ENCODE measurements at places on chromosomes 11 and 22. TPM values are rescaled to one million over a fixed set of nuclear protein-coding genes. Genes with fewer than 3 reads are reported as not detected.

Gene MS4A4A
- not detected for polyA plus RNA-seq

Gene VPS51
- polyA plus RNA-seq: 71.2 TPM

DNA sequence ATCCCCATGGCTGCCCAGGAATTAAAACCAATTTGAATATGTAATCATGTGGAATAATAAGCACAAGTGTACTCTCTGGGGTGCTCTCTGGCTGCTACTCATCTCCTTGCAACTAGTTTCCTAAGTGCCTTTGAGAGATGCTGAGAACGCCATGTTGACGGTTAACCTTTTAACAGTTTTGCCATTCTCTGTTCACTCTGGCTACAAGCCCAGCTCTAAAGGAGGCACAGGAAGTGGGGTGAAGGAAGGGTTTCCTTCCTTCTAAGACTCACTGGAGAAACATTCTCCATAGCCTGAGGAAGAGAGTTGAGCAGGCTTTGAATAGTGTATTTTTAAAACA is 122.0 kb upstream of the ZC3H12C start:
- DNase-seq: peak; percentile 84
- H3K4me3 ChIP-seq: no peak overlapping the region
- peaks cover 3% of the 10 kb centered on the region for H3K4me1 ChIP-seq
- H3K27me3 ChIP-seq: no peaks in the 10 kb centered on the region
- no peak overlapping the region for H3K27ac ChIP-seq
- H3K36me3 ChIP-seq: no peaks in the 10 kb centered on the region

GRCh38 chr11:120179057-120179672 is 31.7 kb upstream of the OAF start:
- H3K36me3 ChIP-seq: no peaks in the 10 kb centered on the region
- peaks cover 18% of the 10 kb centered on the region for H3K27me3 ChIP-seq
- H3K4me3 ChIP-seq: no peak overlapping the region
- no peak overlapping the region for H3K27ac ChIP-seq
- no peak for DNase-seq
- H3K4me1 ChIP-seq: peaks cover 4% of the 10 kb centered on the region

- H3K27me3 ChIP-seq: no peaks in the 10 kb centered on the region
- DNase-seq: no peak
- H3K4me1 ChIP-seq: peaks cover 2% of the 10 kb centered on the region
- no peak overlapping the region for H3K4me3 ChIP-seq
Observed at GRCh38 chr22:46660604-46661201, 40.5 kb downstream of the GRAMD4 start.

GRCh38 chr22:24466716-24467328 is 28.3 kb upstream of the UPB1 start:
- peaks cover 21% of the 10 kb centered on the region for H3K4me1 ChIP-seq
- H3K27me3 ChIP-seq: no peaks in the 10 kb centered on the region
- H3K27ac ChIP-seq: peak overlapping the region; percentile 63
- no peak overlapping the region for H3K4me3 ChIP-seq
- H3K36me3 ChIP-seq: no peaks in the 10 kb centered on the region
- DNase-seq: peak; percentile 74

- H3K27me3 ChIP-seq: no peaks in the 10 kb centered on the region
- peak; percentile 79 for DNase-seq
- peaks cover 16% of the 10 kb centered on the region for H3K4me1 ChIP-seq
- H3K4me3 ChIP-seq: peak overlapping the region; percentile 46
- peak overlapping the region; percentile 11 for H3K27ac ChIP-seq
Observed at GRCh38 chr11:12827929-12828812, 153.9 kb downstream of the TEAD1 start.

GRCh38 chr11:59198726-59199125 is 14.0 kb downstream of the MPEG1 start:
- peaks cover 4% of the 10 kb centered on the region for H3K4me1 ChIP-seq
- no peak for DNase-seq
- no peak overlapping the region for H3K27ac ChIP-seq
- peaks cover 39% of the 10 kb centered on the region for H3K36me3 ChIP-seq

GRCh38 chr11:36672815-36673450 is 74.9 kb upstream of the RAG2 start:
- H3K27ac ChIP-seq: no peak overlapping the region
- H3K4me3 ChIP-seq: no peak overlapping the region
- peak; percentile 58 for DNase-seq

- H3K4me1 ChIP-seq: peaks cover 12% of the 10 kb centered on the region
- H3K36me3 ChIP-seq: no peaks in the 10 kb centered on the region
- H3K27me3 ChIP-seq: no peaks in the 10 kb centered on the region
- H3K4me3 ChIP-seq: no peak overlapping the region
Observed at GRCh38 chr22:38167988-38168407, 13.6 kb downstream of the PLA2G6 start.

- H3K27ac ChIP-seq: no peak overlapping the region
- no peaks in the 10 kb centered on the region for H3K36me3 ChIP-seq
- no peak overlapping the region for H3K4me3 ChIP-seq
Observed at GRCh38 chr22:32164075-32164860, 5.2 kb upstream of the C22orf42 start.

GRCh38 chr11:115129473-115130289 is 374.5 kb downstream of the CADM1 start:
- no peaks in the 10 kb centered on the region for H3K36me3 ChIP-seq
- H3K4me1 ChIP-seq: no peaks in the 10 kb centered on the region
- no peak overlapping the region for H3K4me3 ChIP-seq

DNA sequence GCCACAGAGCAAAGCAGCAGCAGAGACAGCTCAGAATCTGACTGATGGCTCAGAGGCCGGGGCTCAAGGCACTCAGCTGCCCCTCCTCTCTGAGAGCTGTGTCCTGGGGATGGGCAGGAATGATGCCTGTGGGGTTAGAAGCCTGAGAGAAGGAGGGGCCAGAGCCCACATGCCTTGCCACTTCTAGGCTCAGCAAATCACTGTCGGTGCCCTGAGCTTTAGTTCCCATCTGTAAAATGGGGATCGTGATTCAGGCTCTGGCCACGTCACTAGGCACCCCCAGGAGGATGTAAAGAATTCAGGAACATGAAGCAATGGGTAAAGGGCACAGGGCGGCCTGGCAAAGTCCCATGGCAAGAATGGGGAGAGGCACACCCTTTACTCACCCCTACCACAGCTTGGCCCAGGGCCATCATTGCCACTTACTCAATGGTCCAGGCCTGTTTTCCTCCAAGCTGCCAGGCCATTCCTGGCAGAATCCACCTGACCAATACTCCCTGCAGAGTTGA is 3.4 kb upstream of the CDC42EP2 start:
- no peak overlapping the region for H3K27ac ChIP-seq
- DNase-seq: no peak
- H3K4me1 ChIP-seq: peaks cover 34% of the 10 kb centered on the region
- no peaks in the 10 kb centered on the region for H3K27me3 ChIP-seq
- no peaks in the 10 kb centered on the region for H3K36me3 ChIP-seq

GRCh38 chr11:117495357-117495756 is 167.7 kb downstream of the CEP164 start:
- no peak for DNase-seq
- no peaks in the 10 kb centered on the region for H3K4me1 ChIP-seq

GRCh38 chr22:31538815-31539214 is 42.5 kb downstream of the SFI1 start:
- H3K36me3 ChIP-seq: peaks cover 4% of the 10 kb centered on the region
- H3K27ac ChIP-seq: no peak overlapping the region
- no peak overlapping the region for H3K4me3 ChIP-seq
- no peaks in the 10 kb centered on the region for H3K27me3 ChIP-seq
- no peak for DNase-seq

- peaks cover 45% of the 10 kb centered on the region for H3K27me3 ChIP-seq
- H3K36me3 ChIP-seq: no peaks in the 10 kb centered on the region
- peak; percentile 28 for DNase-seq
- H3K27ac ChIP-seq: no peak overlapping the region
Observed at GRCh38 chr22:27637604-27638003, 164.0 kb downstream of the MN1 start.

GRCh38 chr11:15199693-15200092 is 85.0 kb downstream of the INSC start:
- no peak overlapping the region for H3K27ac ChIP-seq
- no peak overlapping the region for H3K4me3 ChIP-seq
- H3K36me3 ChIP-seq: no peaks in the 10 kb centered on the region

DNA sequence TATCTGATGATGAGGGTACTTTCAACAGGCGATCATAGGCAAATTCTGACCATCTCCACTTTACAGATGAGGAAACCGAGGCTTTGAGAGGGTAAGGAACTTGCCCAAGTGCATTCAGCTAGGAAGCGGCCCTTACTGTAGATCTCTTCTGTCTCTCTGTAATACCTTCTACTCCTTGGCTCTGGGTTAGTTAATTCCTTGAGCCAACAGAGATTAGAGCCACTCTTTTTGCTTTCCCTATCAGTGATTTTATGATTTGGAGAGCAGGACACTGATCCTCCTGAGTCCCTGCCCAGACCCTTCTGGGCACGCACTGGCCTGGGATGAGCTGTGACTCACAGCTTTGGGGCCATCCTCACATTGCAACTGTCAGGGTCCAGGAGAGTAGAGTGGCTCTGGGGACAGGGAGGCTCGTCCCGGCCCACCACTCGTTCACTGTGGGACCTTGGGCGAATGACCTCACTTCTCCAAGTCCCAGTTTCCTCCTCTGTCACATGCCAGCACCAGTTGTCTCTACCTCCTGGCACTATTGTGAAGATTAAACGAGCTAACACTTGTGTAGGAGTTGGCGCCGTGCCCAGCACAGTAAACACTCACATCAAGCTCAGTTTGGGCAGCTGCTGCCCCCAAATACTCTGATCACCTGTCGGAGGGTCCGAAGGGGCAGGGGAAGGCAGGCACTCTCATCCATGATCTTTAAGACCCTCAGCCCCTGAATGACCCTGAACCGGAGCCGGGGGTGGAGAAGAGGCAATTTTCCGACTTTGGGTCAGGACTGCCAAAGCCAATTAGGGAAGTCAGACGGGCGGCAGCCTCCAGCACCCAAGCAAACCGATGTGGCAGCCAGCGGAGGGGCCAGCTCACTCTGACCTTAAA is 235.0 kb downstream of the MIAT start:
- DNase-seq: no peak
- no peaks in the 10 kb centered on the region for H3K27me3 ChIP-seq

DNA sequence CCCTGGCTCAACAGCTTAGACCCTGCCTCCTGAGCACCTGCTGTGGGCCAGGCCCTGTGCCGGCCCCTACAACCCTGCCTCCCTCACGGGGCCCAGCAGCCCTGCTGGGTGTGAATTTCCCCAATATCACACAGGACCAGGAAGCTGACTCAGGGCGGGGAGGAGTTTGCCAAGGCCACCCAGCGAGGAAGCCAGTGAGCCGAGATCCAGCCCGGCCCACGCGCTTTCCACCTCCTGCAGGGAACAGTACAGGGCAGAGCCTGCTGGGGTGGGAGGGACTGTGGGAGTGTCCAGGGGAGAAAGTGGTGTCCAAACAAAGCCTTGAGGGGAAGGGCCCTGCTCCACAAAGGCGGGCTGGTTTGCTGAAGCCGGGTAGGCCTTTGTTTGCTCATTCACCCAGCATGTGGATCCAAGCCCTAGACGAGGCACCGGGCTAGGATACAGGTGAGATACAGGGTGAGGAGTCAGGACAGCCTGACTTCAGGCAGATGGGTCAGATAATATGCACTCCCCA is 26.8 kb downstream of the RPL3 start:
- no peaks in the 10 kb centered on the region for H3K27me3 ChIP-seq
- H3K4me1 ChIP-seq: peaks cover 20% of the 10 kb centered on the region
- peak; percentile 92 for DNase-seq

- H3K27ac ChIP-seq: no peak overlapping the region
- H3K4me3 ChIP-seq: no peak overlapping the region
- H3K4me1 ChIP-seq: peaks cover 4% of the 10 kb centered on the region
- peaks cover 2% of the 10 kb centered on the region for H3K27me3 ChIP-seq
Observed at GRCh38 chr11:36373016-36374010, 77.2 kb downstream of the PRR5L start.

Measured in IMR-90 (cell line).